ENCODE measurements at places on chromosomes 6 and 20.

DNA sequence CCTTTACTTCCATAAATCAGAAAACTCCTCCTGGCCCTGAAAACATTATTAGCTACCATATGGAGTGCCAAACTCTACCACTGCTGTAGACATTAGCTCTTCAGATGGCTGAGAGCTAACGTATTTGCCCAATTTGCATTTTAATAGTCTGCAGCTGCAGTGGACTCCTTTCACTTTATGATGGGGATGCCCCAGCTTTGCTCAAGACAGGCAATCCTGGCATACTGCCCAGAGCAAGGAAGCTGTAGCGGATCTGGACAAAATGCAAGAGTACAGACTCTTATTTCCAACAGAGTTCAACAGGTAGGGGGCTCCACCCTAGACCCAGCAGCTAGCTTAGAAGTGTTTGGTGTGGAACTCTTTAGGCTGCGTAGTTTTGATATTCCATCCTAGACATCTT lies 246.7 kb downstream of the FOXC1 start:
- peak; percentile 12 for DNase-seq

- DNase-seq, result no peak
These were observed 201.4 kb downstream of the TMEM242 start for GRCh38 chr6:157121897-157122296.

DNA sequence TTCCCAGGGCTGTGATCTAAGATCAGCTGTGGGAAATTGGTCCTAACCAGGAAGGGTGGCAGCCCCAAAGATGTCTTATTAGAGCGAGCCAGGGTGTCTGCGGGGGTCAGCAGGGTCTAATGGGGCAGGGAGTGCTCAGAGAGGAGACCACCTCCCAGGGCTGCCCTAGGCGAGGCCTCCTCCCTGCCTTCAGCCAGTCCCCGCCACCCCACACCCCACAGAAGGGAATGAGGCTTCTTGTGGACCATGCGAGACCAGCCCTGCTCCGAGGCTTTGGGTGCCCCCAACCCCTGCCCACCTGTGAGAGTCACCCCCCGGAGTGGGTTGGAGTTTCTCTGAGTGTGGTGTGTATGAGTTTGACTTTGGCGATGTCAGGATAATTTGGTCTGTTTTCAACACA lies 37.8 kb downstream of the SYNJ2 start:
- DNase-seq, result no peak

DNA sequence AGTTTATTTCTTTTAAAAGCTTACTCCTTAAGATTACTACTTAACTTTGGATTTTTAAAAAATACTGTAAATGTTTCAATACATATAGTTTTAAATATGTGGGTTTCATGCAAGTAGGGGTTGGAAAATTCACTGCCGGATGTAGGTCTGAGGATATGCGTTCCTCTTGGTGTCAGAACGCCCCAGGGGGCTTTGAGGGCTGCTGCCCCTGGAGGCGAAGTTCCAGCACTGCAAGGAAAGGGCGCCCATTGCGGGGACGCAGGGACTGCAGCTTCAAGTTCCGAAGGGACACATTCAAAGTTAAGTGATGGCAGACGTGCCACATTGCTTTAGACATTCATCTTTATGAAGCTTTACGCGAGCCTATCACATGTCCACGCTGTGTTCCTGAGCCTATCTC lies 152.9 kb downstream of the SOD2 start:
- no peak for DNase-seq

GRCh38 chr6:12148317-12148801 lies 136.2 kb downstream of the HIVEP1 start:
- no peak for DNase-seq

DNA sequence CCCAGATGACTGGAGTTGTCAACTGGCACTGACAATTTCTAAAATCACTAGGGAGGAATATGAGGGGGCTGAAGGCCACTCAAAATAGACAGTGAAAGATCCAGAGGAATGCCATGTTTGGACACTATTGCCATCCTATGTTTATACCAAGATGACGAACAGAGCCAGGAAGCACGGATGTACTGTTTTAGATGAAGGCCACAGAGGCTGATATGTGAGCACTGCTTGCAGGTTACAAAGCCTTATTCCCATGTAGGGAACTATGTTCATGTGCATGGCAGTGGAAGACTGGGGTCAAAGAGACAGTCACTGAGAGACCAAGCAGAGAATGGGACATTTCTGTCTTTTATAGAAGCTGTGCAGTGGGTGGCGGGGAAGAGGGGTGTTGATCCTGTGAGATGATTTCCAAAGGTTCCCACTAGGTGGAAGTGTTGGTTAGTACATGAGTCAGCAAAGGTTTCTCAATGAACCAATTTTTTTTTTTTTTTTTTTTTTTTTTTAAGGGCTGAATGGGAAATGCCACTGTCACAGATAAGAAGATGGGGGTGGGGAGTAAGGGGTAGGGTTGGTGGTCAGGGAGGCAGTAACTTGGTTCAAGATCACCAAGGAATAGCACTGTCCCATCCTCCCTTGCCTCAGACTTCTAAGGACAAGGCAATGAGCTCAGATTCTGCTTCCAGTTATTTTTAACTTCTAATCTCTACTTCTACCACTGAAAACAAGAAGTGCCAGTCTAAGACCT lies 46.7 kb upstream of the MOCS1 start:
- DNase-seq, result no peak

- no peak for DNase-seq
These were observed 47.6 kb downstream of the HTR1B start for GRCh38 chr6:77415706-77416105.

- DNase-seq, result no peak
These were observed 136.5 kb downstream of the TMEM242 start for GRCh38 chr6:157186785-157187181.

GRCh38 chr20:54451171-54451570 lies 24.2 kb upstream of the DOK5 start:
- DNase-seq, result no peak

- DNase-seq, result no peak
These were observed 74.3 kb downstream of the ADGRG6 start for GRCh38 chr6:142376115-142376514.

DNA sequence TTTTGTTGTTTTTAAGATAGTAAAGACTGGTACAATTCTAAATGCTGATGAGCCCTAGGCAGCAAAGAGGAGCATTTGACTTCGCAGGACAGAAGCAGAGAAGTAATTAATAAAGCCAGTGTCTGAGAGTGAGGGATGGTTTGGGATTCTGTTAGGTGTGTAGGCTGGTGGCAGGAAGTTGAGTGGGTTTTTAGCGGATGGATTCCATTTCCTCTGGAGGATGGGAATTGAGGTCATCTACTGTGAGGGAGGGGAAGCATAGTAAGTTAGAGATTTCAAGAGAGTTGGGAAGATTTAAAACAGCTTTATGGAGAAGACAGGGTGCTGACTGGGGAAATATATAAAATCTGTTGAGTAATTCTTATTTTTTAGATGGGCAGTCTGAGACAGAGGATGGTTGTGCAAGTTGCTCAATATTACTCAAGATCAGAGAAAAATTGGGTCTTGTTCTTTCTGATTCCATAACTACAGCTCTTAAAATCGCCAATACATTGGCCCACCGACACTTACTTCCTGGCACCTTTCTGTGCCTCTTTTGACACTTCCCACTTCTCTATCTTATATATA lies 48.8 kb downstream of the PRL start:
- no peak for DNase-seq

DNA sequence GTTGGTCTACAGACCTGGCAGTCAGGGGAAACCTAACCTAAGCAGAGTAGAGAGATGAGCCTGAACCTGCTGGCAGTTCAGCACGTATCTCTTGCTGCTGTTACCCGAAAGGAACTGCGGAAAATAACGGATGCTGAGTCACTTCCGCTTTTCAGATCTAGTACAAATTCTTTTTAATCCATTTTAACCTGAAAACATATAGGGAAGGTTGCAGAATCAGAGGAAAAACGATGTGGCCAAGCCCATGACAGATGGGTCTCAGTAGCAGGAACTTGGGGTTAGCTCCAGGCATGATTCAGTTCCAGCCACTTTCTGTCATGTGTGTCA lies 351.9 kb upstream of the PRND start:
- DNase-seq, result no peak

GRCh38 chr6:82882363-82883023 lies 183.1 kb downstream of the UBE3D start:
- DNase-seq, result no peak

GRCh38 chr20:19688031-19688806 lies 69.8 kb upstream of the RIN2 start:
- peak; percentile 29 for DNase-seq

GRCh38 chr6:29968130-29968529 lies 25.8 kb downstream of the HLA-A start:
- no peak for DNase-seq

DNA sequence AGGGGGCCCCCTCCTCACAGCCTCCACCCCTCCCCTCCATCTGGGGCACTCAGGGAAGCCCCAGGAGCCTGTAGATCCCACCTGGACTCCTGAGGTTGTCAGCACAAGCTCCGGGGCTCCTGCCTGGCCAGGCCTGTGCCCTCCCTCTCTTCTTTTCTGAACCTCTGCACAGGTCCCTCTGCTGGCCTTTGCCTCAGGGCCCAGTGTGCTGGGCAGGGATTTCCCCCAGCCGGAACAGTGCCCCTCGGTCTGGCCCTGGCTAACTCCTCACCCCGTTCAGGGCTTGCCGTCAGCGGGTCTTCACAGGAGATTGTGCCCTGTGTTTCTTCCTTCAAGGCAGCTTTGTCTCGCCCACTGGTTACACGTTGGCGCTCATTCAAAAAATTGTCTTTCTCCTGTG lies 64.9 kb downstream of the SYNDIG1 start:
- DNase-seq, result no peak

DNA sequence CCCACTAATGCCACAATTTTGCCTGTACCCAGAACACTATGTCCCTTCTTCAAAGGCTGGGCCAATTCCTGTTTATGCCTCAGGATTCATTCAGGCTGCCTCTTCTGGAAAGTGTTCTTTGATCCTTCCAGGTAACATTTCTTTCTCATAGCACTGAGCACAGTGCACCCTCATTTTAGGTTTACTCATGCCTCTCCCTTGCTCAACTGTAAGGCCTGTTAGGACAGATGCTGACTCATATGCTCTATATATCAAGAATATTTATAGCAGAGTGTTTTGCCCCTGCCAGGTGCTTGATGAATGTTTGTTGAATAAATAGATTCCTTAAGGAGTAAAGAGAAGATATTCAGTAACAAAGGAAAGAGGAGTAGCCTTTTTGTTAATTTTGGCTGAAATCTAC lies 263.9 kb downstream of the PHF3 start:
- no peak for DNase-seq

DNA sequence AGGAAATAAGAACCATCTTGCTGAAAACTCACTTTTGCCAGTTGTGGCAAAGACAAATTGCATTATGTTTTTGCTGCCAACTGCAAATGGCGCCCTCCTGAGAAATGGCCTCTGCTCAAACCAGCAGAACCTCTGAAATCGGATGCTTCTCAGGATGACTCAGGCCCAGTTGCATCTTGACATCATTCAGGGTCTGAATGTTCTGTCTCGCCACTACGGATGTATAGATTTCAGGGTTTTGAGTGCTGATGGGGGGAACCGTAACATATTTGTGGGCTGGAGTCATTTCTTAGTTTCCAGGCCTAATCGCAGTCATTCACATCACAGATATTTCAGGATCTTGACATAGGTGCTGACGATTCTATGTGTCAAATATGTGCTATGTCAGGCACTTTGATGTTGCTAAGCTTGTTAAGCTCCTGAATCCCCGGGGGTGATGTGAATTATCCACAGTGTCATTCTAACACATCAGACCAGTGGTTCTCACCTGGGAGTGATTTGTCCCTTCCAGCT lies 207.1 kb downstream of the NFATC2 start:
- no peak for DNase-seq

DNA sequence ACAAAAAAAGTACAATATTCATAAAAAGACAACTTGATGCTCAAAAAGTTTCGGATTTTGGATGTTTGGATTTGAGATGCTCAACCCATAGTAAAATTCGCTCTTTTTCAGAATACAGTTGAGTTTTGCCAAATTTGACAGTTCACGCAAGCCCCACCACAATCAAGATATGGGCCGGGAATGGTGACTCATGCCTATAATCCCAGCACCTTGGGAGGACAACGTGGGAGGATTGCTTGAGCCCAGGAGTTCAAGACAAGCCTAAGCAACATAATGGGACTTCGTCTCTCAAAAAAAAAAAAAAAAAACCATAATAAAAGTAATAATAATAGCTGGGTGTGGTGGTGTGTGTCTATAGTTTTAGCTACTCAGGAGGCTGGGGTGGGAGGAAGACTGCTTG lies 51.3 kb downstream of the PHF20 start:
- DNase-seq, result no peak

DNA sequence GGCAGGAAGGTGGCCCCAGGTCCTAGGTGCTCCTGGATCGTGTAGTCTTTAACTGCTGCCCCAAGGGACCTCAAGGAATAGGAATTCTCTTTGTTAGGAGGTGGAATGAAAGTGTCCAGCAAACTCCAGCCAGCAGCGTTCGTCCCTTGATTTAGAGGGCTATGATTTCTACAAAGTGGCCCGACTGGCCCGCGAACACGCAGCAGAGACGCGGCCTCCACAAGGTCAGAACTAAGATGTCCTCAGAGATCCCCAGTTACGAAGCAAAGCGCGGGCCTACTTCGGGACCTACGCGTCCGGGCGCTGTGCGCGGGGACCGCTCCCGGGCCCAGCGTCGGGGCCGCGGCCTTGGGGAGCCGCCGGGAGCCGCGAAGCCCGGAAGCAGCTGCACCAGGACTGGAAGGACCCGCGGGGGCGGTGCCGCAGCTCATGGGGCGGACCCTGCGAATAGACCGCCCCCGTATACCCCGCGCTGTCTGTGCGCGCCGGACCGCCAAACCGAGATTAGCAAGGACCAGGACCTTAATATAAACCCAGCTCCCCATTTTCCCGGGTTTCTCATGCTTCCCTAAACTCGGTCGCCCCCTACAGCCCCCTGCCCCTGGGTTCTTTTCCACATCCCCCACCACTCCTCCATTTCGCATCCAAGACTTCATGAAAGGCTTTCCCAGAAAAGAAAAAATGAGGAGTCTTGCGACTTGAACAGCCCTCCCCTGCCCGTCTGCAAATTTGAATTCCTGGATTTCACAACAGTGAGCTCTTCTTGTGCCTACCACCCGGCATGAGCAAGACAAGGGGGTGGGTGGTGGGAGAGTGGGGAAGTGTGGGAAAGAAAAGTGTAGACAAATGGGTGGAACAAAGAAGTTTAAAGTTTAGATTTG lies at the start of gene C6orf47:
C6orf47 (minus strand) TSS at position 398 of the 881 bp plus-strand sequence. CDS start 831 bp downstream, outside the sequence.
- DNase-seq, result peak; percentile 60

DNA sequence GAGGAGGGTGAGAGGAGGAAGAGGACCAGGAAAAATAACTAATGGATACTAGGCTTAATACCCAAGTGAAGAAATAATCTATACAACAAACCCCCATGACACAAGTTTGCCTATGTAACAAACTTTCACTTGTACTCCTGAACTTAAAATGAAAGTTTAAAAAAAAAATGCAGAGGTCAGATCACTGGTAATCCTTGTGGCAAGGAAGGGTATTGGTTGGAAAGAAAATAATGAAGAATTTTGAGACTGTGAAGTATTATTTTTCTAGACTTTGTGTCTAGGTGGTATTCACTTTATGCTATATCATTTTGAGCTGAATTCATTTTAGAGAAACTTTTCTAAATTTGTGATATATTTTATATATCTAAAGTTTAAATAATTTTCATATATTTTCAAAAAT lies 547.5 kb downstream of the MMUT start:
- no peak for DNase-seq

- no peak for DNase-seq
These were observed 13.6 kb downstream of the PDE10A start for GRCh38 chr6:165649166-165650137.

Data from anterior cingulate cortex (tissue), 58 donors.